ENCODE measurements at places on chromosomes 13 and 19.

DNA sequence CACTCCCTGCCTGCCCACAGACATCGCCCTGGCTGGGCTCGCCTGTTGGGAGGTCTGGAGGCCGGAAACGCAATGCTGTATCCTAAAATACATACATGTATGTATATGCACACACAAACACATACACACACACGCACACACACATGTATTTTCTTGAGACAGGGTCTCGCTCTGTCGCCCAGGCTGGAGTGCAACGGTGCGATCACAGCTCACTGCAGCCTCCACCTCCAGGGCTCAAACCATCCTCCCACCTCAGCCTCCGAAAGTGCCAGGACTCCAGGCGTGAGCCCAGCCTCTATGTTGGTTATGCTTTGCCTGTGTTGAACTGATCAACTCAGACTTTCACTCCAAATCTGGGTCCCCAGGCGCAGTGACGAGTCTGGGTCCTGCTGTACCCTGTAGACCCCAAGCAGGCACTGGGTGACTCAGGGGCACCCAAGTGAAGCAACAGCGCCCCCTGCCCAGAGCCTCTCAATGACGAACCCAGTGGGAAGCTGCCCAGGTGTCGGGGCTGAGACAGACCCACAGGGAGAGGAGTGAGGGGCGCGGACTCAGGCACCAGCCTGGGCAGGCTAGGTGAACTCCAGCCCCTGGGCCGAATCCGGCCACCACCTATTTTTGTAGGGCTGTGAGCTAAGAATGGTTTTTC lies 27.4 kb upstream of the CACTIN start:
- DNase-seq, result no peak

- no peak for DNase-seq
These were observed 15.4 kb downstream of the FGF14 start for GRCh38 chr13:102386461-102386860.

- DNase-seq, result no peak
These were observed 46.5 kb downstream of the TNFSF13B start for GRCh38 chr13:108315991-108316390.

DNA sequence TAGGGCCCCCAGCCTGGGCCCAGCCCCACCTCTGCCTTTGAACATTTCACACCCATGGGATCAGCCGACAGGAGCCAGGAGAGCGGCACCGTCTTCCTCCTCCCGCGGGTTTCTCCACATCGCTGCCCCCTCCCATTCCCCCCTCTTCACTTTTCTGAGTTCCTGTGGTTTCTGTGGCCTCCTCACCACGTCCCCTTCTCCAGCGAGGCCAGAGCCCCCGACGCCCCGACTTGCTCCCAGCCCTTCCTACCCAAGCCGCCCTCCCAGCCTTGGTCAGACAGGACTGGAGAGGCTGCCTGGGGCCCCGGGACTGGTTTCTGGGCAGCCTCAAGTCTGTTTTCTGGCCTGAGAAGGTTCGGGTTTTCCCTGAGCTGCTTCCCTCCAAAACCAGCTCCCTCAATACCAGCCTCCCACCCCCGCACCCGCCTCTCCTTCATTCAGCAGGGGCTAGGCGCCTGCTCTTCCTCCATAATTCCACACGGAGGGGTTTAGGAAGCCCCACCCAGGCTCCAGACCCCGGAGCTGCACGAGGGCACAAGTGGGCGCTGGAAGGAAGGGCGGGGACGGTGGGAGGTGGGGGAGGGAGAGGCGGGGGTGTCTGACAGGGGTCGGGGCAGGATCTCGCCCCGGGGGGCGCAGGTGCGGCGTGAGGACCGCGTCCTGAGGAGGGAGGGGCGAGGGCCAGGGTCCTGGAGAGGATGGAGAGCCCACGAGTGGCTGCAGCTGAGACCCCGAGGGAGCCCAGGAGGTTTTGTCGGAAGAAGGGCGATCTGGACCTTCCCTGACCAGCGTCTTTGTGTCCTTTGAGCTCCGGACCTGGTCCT lies 4.0 kb upstream of the SIGLEC10 start:
- no peak for DNase-seq

GRCh38 chr19:4291184-4291732 lies 10.9 kb downstream of the TMIGD2 start:
- no peak for DNase-seq

GRCh38 chr19:40360708-40361241 lies 12.3 kb downstream of the PLD3 start:
- no peak for DNase-seq

- no peak for DNase-seq
These were observed 15.1 kb upstream of the FFAR2 start for GRCh38 chr19:35432911-35433310.

DNA sequence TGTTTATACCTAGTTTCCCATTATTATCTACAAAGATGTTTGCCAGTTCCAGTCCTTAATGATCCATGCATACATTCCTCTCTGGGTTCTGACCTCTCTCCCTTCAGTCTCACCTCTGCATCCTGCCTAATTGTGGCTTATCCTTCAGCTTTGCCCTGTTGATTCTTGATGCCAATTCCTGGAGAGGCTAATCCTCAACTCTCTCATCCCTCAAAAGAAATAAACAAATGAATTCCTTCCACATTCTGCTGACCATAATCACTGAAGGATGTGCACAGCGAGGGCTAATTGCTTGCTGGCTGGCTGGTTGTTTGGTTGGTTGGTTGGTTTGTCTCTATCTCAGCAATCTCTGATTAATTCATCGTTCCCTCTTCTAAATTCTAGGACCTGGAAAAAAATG lies 113.8 kb downstream of the IRS2 start:
- DNase-seq, result no peak

- DNase-seq, result no peak
These were observed at the start of gene TOMM40 for GRCh38 chr19:44891016-44891882. Gene TOMM40, plus strand, starts transcription at chr19:44891254. Its CDS starts 162 bp downstream, at chr19:44891416.

GRCh38 chr13:67421475-67421874 lies 191.3 kb upstream of the PCDH9 start:
- DNase-seq, result no peak

- DNase-seq, result no peak
These were observed 36.5 kb downstream of the B3GLCT start for GRCh38 chr13:31236211-31236786.

- no peak for DNase-seq
These were observed 52.5 kb downstream of the KLF5 start for GRCh38 chr13:73111331-73111730.

GRCh38 chr13:111532111-111532510 lies 211.7 kb downstream of the TEX29 start:
- no peak for DNase-seq

DNA sequence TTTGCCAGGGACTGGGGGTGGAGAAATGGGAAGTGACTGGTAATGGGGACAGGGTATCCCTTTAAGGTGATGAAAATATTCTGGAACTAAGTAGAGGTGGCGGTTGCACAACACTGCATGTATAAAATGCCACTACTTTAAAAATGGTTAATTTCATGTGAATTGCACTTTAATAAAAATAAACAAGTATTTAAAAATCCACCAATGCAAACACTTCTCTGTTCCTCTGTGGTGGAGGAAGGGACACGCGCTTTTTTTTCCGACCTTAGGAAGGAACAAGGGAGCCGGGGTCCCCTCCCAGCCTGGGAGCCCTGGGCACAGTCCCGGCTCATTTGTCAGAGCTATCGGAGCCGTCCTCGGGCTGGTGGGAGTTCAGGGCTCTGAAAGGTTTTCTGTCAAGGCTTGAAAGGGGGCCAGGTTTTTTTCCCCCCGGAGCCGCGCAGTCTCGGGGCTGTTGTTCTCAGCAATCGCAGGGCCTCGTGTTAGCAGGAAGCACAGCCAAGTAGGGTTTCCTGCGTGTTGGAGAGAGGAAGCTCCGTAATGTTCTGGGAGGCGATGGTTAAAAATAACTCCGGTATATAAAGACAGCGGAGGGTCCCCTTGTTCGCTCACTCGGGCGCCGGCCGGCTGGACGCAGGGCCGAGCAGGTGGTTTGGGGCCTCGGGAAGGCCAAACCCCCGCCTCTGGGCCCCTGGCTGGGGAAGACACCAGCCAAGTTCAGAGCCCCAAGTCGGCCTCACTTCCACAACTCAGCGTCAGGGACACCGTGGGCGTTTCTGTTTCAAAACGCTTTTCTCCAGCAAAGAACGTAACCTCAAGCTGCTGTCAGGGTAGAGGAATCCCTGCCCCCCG lies 41.2 kb upstream of the KLF2 start:
- DNase-seq, result no peak

- DNase-seq, result no peak
These were observed 69.2 kb downstream of the ZNF100 start for GRCh38 chr19:21698215-21698614.

GRCh38 chr13:24118576-24118975 lies 41.9 kb upstream of the SPATA13 start:
- no peak for DNase-seq

- no peak for DNase-seq
These were observed at the start of gene NLRP11 for GRCh38 chr19:55831846-55832245. Gene NLRP11, minus strand, starts transcription at chr19:55831999. Its CDS starts 13,825 bp downstream, at chr19:55818174.

DNA sequence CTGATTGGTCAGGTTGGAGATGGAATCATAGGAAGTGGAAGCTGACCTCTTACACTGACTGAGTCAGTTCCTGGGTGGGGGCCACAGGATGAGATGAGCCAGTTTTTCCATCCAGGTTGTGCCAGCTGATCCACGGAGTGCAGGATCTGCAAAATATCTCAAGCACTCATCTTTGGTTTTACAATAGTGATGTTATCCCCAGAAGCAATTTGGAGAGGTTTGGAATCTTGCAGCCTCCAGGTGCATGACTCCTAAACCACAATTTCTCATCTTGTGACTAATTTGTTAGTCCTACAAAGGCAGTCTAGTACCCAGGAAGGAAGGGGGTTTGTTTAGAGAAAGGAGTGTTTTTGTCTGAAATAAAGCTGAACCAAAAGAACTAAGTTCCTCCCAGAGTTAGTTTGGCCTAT lies 212.8 kb downstream of the SLITRK6 start:
- no peak for DNase-seq

DNA sequence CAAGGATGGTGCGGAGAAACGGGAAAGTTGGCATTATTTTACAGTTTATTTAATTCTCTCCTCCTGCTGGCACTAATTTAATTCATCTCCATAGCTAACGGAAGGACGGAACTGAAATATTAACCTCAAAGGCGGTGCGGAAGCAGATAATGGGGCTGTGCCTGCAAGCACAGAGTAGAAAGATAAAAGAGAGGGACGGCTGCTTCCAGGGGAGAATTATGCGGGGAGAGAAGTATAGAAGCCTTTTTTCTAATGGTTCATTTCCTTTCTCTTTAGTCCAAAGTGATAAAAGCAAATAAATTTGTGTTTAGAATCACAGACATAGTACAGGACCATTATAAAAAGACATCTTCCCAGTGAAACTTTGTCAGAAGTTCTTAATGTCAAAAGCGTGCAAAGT lies 34.5 kb upstream of the UQCRFS1 start:
- DNase-seq, result no peak

Data from vagina (tissue), 2 donors.